ENCODE measurements at places on chromosomes 2 and 18.

- DNase-seq, result no peak
These were observed 40.6 kb downstream of the MOB4 start for GRCh38 chr2:197556456-197556855.

- DNase-seq, result no peak
These were observed 444.2 kb downstream of the LRATD1 start for GRCh38 chr2:15076668-15077067.

DNA sequence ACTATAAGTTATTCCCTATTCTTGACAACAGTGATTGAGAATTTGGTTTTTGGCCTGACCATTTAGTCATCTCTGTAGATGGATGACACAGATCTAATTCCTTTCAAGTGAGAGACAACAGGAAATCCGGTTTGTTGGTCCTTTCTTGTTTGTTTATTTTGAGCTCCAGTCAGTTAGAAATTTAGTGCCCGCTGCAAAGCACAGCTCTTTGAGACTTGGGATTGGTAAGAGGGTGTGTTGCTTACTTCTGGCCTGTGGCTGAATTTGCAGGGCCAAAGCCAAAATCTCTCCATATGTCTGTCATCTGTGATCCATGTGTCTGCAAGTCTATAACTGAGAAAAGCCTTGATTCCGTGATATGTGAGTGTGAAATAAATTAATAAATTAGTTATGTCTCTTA, 74.3 kb downstream of the BIN1 start:
- no peak for DNase-seq

GRCh38 chr2:168726375-168726774, 76.1 kb upstream of the NOSTRIN start:
- no peak for DNase-seq

DNA sequence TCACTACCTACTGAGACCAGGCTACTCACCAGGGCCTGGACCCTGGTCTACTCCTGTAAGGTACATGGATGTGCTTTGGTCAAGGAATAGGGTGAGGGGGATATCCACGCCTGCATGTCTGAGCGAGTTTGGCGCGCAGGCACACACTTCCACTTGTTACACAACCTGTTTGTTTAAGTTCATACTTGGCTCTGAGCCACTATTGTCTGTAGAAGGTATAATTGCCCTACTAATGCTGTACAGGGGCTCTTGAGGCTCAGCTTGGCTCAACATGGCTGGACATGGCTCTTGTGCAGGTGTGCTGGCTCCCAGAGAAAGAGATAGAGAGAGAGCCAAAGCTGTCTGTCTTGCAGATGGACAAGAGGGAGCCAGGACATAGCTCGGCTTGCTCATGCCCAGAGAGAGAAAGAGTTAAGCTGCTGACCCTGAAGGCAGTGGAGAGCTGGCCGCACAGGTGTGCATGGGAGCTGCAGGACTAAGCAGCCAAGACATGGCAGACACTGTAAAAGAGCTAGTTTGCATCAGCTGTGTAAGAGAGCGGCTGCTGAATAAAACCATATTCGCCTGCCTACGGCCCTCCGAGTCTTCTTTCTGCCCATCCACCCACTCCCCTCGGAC, 35.2 kb downstream of the NPPC start:
- DNase-seq, result no peak

GRCh38 chr2:239891698-239892097, 133.4 kb downstream of the NDUFA10 start:
- DNase-seq, result no peak

DNA sequence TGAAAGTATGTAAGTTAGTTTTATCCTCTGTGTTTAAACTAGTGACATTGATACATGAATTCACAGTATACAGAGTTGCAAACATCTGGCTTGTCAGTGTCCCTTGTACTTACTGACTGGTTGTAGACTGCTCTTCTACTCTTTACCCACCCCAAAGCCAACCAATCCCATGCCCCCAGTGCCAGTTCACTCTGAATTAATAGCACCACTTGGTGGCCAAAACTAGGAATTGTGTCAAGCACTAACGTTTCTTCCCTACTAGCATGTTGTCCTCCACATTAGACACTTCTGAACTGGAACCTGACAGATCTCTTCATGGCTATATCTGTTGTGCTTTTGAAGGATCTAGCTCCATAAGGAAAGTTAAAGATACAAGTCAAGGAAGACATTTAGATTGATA, 27.2 kb upstream of the OTX1 start:
- DNase-seq, result no peak

GRCh38 chr2:109615637-109616144, 1.5 kb downstream of the SOWAHC start:
- no peak for DNase-seq

GRCh38 chr2:101698014-101698843, 722 bp downstream of the MAP4K4 start:
- DNase-seq, result no peak

DNA sequence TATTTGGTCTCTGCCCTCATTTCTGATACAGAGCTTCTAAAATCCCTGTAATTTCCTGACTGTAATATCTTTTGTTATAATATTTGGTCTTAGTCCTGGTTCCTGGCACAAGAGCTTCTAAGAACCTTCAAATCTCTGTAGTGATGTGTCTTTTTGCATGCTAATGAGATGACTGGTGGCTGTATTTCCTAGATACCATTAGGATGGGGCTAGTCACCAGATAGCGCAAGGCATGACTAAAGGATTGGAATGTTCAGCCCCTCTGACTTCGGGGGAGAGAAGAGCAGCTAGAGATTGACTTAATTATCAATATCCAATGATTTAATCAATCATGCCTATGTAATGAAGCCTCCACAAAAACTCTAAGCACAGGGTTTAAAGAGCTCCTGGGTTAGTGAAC, 620.8 kb upstream of the ACVR2A start:
- DNase-seq, result peak; percentile 51

DNA sequence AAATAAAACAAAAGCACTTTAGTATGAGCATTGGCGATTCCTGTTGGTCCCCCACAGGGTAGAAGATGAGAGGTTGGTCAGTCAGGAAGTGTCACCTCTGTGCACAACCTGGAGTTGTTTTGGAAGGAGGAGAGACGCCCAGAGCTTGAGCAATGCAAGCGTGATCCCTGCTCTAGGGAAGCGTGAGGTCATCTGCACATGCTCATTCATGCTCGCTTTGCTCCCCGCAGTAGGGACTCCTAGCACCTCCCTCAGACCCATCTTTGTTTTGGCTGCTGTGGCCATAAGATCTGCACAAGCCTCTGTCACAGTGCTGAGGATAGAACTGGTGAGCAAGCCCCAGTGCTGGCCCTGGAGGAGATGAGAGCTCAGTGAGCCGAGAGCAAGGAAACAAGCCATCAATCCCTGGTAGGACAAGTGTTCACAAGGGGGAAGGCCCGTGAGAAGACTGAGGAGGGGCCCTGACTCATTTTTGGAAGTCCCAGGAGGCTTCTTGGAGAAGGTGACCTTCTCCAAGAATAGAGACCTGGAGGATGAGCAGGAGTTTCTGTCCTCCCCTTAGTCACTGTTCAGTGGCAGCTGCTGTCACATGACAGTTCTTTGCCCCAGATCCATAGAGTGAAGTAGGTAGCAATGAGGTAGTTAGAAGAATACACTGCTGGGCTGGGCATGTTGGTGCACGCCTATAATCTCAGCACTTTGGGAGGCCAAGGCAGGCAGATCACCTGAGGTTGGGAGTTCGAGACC, 13.3 kb upstream of the ATP8B1 start:
- DNase-seq, result no peak

DNA sequence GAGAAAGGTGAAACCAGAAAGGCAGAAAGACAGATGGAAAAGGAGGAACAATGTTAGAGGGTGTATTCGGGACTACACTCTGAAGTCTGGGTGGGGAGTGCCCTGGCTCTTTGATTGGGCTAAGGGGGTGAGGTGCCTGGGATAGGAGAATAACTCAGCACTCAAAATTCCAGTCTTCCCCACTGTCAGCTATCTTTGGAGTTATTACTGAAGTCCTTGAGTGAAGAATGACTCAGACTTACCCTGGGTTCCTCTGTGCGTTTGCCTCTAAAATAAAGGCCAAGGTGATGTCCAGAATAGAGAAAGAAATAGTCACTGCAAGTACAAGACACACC, 151.8 kb upstream of the SERPINE2 start:
- no peak for DNase-seq
